ENCODE measurements at places on chromosomes 4 and X.

DNA sequence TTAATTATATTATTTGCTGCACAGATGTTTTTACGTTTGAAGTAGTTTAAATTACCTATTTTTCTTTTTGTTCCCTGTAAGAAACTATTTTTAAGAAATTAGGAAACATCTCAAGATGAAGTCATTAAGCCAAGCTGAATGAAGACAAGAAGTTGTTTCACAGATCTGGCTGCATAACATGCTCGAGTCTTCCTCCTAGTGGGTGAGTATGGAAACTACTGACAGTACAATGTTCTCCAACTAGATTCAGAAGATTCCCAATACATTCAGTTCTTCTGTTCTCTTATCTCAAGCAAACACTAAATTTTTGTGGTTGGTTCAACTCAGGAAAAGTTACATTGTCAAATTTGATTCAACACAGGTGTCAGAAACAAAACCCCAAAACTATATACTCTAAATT lies 256.8 kb upstream of the VCX start:
- no peak for DNase-seq

DNA sequence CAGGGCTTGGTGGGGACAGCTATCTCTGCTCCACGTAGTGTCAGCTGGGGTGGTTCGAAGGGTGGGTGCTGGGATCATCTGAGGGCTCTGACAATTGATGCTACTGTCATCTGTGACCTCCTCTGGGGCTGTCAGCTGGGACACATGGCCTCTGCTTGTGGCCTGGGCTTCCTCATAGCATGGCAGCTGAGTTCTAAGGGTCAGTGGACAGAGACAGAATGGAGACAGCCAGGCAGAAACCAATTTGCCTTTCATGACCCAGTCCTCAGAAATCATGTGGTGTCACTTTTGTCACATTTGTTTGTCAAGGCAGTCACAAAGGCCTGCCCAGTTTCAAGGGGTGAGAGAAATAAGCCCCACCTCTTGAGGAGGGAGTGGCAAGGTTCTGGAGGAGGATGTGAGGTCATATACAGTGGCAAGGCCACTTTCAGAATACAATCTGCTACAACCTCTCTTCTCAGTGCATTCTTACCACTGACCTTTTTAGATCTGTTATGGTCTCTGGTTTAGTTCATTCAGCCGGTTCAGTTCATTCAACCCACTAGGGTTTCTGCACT lies 103.6 kb upstream of the BCOR start:
- peak; percentile 27 for DNase-seq

DNA sequence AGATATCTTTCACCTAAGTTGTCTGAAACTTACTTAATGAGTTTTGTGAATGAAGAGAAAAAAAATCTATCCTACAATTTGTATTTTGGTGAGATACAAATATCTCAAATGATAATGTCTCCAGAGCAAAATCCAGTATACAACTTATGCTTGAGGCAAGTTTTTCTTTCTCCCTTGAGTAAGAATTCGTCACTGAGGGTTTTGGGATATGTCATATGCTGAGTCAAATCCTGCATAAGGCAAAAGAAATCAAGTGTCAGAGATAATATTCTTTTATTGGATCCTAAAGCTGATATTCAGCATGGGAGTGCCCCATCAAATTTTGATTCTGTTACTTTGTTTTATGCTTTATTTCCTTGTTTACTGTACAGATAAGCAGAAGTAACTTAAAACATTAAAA lies 1308.6 kb downstream of the ARAP2 start:
- DNase-seq: no peak

DNA sequence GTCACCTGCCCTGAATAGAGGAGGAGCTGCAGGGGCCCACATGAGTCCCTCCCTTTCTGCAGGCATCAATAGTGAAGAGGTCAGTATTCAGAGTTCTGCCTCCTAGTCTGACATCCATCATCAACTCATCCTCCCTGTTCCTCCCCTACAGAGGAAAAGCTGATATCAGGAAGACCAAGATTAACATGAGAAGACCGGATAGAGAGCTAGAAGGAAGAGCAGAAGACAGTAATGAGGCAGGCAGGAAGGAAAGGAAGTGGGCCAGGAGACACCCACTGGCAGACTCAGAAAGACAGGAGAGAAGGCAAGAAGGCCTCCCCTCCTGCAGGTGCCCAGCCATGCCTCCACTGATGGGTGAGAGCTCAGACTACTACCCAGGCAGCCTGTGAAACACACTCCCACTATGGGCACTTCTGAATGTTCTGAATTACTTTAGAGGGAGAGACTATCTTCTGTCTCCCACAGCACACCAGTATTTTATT lies 74.6 kb downstream of the CC2D2A start:
- no peak for DNase-seq

DNA sequence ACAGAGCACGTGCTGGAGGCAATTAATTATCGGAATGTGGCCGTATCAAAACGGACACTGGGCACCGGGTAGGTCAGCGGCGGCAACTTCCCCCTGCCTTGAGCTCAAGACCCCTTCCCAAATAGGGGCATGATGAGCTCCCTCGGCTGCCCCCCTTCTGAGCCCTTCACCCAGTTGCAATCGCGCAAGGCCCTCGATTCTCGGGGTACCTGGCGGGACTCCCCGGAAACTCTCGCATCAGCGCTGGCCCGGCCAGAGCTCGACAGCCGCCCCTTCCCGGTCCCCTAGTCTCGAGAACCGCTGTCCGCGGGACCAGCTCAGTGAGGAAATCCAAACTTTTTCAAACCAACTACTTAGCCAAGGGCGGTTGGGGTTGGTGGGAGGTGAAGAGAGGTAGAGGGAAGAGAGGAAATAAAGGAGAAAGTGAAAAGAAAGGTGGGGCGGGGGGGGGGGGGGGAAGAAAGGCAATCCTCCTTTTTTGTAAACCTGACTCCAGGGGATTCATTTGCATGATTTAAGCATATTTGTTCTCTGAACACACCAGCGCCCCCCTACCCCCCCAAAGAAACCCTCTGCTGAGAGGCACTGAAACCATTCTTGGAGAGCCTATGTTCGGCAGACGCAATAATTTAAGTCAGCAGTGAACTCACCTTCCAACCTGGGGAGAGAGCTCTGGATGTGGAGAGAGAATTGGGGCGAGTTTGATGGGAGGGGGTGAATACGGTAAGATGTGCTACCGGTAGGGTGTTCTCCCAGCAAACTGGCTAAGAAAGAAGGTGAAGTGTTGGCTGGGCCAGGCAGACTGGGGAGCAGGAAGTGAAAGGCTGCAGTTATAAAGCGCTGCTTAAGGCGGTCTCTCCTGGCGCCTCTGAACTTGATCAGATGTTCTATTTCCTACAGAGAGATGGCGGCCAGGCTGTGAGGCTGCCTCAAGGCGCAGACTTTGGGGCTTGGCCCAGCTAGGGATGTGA lies 2.0 kb upstream of the ZIC3 start:
- DNase-seq: no peak

- peak; percentile 88 for DNase-seq
Observed at GRCh38 chr4:4541661-4542570, at the start of gene STX18. TSS of gene STX18 (minus strand) at chr4:4542048. CDS start at chr4:4541964, 84 bp downstream.

DNA sequence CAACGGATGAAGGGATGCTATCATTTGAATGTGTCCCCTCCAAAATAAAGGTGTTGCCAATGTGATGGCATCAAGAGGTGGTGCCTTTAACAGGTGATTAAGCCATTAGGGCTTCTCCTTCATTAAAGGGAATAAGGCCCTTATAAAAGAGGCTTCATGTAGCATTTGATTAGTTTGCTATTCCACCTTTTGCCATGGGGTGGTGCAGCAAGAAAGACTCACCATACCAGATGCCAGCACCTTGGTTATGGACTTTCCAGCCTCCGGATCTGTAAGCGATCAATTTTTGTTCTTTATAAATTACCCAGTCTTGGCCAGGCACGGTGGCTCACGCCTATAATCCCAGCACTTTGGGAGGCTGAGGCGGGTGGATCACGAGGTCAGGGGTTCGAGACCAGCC lies 7.9 kb upstream of the SLC25A43 start:
- no peak for DNase-seq

DNA sequence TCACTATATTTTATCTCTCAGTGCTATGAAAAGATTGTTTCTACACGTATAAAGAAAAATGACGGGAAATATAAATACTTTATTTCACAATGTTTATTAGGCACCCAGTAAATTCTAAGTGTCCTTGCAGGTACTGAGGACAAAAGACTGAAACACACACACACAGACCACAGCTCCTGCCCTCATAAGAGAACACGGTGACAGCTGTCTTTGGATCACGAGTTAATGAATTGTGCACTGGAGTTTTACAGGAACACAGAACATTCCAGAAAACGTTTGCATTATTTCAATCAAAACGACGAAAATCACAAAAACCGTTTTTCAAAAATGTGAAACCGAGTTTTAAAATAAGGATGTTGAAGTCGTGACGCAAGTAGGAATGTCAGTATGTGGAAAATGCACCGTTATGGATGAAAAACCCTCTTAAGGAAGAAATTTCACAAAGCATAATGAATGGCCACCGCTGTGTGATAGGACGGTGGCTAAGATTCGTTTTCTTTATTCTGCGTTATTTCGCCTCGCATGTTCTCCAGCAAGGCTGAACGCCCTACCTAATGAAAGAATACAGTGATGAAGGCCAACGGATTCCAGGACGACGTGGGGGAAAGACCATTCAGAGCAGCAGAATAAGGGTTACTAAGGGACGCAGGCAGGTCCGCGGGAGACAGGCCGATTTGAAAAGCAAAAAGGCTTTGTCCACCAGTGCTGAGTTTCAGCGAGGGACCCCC lies 24.2 kb downstream of the FAM156A start:
- no peak for DNase-seq

- DNase-seq: no peak
Observed at GRCh38 chr4:123452616-123453015, 56.0 kb downstream of the SPRY1 start.

DNA sequence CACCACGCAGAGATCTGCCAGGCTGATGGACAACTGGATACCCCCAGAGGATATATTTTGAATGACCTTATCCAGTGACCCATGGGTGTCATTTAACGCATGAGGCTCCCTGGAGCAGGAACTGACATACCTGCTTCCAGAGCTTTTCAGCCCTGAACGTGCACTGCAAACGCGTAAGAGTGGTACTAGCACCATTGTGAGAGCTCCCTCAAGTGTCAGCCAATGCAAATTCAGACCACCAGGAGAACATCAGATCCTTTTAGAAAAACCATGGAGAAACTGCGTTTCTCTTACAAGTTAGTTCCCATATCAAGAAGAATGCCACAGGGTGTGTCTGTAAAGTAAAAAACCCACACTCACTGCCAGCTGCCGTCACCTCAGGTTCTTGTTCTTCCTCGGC lies 7.3 kb downstream of the TREX2 start:
- DNase-seq: no peak

DNA sequence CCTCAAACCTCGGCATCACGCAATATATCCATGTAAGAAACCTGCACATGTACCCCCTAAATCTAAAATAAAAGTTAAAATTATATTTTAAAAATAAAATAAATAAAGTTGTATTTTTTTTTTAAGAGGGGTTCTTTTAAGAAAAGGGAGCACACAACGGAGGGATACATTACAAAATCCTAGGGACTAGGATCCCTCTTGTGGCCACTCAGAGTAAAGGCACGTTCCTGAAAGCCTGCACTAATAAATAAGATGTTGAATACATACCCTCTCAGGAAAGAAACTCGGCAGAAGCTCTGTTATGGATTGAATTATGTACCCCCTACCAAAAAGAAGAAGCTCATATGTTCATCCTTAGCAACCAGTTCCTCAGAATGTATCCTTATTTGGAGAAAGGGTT lies 50.9 kb upstream of the PRDX4 start:
- no peak for DNase-seq

GRCh38 chrX:136752796-136753195 lies 27.9 kb downstream of the ARHGEF6 start:
- DNase-seq: no peak

Data from CD4-positive, alpha-beta T cell treated with Interleukin-15 for 4 hours (primary cell).